ENCODE measurements at places on chromosomes 2 and 18.

GRCh38 chr18:50439460-50440015 is 64.7 kb downstream of the SKA1 start:
- no peak for DNase-seq

DNA sequence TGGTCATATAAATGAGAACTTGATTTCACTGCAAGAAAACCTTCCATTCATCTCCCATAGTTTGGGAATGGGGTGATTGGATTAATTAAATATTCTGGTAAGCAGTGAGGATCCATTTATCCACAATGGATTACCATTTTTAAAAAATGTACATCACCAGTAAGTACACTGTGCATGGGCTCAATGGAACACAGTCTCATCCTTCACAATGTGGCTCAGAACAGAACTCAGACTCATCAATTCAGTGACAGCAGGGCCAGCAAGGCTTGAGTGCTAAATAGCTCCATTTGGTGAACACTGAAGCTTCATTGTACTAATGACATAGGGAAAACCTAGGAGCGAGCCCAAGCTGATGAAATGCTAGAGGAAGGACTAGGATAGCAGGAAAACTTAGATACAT is 223.8 kb downstream of the CMPK2 start:
- no peak for DNase-seq

- DNase-seq = no peak
Measured at GRCh38 chr18:9803698-9804516, 81.9 kb upstream of the TXNDC2 start.

DNA sequence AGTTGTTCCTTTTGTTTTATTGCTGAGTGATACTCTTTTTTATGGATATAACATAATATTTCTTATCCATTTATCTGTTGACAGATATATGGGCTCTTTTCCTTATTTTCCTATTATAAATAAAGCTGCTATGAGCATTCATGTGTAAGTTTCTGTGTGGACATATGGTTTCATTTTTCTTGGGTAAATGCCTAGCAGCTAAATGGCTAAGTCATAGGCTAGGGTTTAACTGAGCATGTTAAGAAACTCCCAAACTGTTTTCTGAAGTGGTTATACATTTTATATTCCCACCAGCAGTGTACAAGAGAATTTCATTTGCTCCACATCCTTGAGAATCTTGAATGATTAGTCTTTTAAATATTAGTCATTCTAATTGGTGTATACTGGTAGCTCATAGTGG is 786.6 kb upstream of the CDH2 start:
- DNase-seq = no peak

GRCh38 chr2:212147921-212148513 is 390.6 kb downstream of the ERBB4 start:
- DNase-seq = no peak

- peak; percentile 80 for DNase-seq
Measured at GRCh38 chr18:58541789-58542425, 87.0 kb downstream of the ALPK2 start.

GRCh38 chr2:161163440-161163839 is 3.2 kb downstream of the TANK start:
- no peak for DNase-seq

DNA sequence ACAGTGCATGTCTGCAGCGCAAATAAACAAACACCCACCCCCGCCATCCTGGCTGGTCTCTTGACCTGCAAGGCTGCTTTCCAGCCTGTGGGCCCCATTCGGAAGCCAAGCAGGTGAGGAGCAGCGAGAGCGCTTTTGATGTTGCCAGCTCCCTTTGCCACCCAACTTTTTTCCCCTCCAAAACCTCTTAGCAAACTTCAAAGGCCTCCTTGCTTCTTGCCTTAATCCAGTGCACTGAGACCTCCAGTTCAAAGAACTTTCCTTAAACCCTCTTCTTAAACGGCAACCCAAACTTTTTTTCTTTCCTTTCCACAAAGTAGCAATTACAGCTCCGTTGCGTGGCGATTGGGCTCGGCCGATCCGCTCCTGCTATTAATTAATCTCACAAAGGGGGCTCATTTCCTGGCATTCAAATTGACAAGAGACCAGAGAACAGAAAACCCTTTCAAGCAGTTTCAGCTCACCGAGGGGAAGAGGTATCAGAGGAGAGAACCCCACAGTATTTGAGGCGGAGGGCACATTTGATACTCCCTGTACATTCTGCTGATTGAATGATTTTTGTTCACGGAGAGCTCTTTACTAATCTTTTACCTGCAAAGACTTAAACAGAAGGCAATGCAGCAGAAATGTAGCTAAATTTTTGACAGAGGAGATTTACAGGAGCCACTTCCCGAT is 531.4 kb downstream of the TMEM182 start:
- DNase-seq = no peak

DNA sequence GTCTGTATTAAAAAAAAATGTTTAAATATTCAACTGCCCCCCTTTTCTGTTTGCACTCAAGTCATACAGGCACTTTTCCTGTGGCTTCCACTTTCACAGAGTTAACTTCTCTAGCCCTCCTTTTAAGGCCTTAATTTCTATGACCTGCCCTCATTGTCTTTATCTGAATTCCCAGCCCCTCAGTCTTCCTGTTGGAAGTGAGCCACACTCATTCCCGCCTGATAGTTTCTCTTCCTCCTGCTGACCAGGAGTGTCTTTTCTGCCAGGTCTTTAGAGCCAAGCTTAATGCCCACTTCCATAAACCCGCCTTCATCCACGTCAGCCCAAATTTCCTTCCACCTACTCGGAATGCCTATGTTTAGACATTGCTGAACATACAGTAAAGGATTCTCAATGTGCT is 10.5 kb downstream of the COPS8 start:
- DNase-seq = no peak

- DNase-seq = no peak
Measured at GRCh38 chr2:226185616-226186211, 613.9 kb downstream of the IRS1 start.

GRCh38 chr18:59748628-59749360 is 51.6 kb upstream of the CCBE1 start:
- no peak for DNase-seq

DNA sequence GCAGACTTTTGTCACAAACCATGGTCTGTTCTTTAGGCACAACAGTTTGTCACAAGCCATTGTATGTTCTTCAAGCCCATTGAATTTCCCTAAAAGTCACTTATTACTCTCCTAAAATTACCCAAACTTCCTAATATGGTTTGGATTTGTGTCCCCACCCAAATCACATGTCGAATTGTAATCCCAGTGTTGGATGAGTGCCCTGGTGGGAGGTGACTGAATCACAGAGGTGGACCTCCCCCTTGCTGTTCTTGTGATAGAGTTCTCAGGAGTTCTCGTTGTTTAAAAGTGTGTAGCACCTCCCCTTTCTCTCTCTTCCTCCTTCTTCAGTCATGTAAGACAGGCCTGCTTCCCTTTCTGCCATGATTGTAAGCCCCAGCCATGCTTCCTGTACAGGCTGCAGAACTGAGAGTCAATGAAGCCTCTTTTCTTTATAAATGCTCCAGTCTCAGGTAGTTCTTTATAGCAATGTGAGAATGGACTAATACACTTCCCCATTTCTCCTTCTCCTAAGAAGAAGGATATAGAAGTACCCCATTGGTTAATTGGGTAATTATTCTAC is 11.2 kb upstream of the GYPC start:
- no peak for DNase-seq

GRCh38 chr2:31054842-31055388 is 83.3 kb downstream of the GALNT14 start:
- no peak for DNase-seq
